Sigmoid colon (tissue), 7 donors: ENCODE measurements at places on chromosomes 2 and 18. TPM values are rescaled to one million over a fixed set of nuclear protein-coding genes. Genes with fewer than 3 reads are reported as not detected.

- DNase-seq = no peak
Measured at GRCh38 chr18:36197511-36198166, 10.3 kb downstream of the MOCOS start.

PCARE gene
- 0.14 TPM for total RNA-seq

ASPRV1 gene
- 1.3 TPM for total RNA-seq

GRCh38 chr2:143030127-143030526 is 99.1 kb upstream of the ARHGAP15 start:
- no peak for DNase-seq

GRCh38 chr2:1543776-1544477 is 130.7 kb downstream of the TPO start:
- no peak for DNase-seq
